ENCODE measurements at places on chromosomes 6 and 20.

GRCh38 chr6:24919056-24919892 is 16.5 kb downstream of the RIPOR2 start:
- DNase-seq: no peak

GRCh38 chr6:26659042-26659999 is at the start of gene ZNF322:
Gene ZNF322, minus strand, starts transcription at chr6:26659746. Its CDS starts 21,193 bp downstream, at chr6:26638553.
- DNase-seq: peak; percentile 95

- DNase-seq: peak; percentile 92
Measured at GRCh38 chr6:108578595-108579327, 18.0 kb downstream of the FOXO3 start.

DNA sequence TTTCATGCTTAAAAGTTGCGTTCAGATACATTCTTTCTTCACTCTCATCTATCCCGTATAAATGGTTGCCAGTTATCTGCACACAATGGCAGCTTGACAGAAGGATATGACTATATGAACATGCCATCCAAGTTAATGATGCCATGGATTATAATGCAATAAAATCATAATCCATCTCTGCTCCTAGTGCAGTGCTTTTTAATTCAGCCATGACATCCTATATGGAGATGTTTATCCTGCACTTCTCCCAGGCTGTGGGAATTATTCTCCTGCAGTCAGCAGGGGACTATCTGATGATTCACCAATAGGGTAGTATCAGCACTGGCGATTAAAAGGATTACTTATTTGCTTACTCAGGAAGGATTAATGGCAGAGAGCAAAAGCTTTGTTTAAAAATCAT is 273.8 kb downstream of the SAMD5 start:
- DNase-seq: peak; percentile 86

- DNase-seq: no peak
Measured at GRCh38 chr20:58695895-58696375, 3.3 kb downstream of the NPEPL1 start.

DNA sequence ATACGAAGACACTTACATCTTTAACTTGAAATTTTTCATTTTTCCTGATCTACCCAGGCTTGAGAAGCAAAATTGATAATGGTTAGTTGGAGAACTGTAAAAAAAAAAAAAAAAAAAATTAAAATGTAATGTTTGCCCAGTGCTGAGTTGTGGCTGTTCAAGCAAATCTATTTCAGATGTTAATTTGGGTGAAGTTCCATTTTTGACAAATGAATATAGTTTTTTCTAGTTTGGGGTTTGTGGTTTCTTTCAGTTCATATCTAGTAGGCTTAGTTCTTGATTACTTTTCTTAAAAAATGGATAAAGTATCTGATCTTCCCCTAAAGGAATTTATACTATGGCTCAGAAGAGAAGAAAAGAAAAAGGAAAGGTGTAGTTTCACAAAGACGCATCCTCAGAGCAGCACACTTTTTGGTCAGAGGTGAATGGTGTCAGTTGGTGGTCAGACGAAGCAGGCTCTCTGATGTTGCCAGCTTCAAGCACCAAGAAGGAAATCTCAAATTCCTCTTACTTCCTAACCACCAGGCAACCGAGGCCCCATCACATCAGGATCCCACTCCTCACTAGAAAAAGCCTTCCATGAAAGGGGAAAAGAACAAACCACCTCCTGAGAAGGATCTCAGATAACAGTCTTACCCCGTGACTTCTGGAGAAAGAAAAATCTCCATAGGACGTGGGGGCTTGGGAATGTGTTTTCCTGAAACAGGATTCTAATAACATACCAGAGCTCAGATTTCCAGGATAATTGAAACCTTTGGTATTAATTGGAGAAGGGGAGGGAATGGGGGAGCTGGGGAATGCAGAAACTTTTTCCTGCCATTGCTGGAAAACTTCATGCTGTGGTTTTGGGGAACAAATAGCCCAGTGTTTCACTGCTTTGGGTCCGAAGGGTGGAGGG is 396.2 kb downstream of the CD83 start:
- DNase-seq: no peak

DNA sequence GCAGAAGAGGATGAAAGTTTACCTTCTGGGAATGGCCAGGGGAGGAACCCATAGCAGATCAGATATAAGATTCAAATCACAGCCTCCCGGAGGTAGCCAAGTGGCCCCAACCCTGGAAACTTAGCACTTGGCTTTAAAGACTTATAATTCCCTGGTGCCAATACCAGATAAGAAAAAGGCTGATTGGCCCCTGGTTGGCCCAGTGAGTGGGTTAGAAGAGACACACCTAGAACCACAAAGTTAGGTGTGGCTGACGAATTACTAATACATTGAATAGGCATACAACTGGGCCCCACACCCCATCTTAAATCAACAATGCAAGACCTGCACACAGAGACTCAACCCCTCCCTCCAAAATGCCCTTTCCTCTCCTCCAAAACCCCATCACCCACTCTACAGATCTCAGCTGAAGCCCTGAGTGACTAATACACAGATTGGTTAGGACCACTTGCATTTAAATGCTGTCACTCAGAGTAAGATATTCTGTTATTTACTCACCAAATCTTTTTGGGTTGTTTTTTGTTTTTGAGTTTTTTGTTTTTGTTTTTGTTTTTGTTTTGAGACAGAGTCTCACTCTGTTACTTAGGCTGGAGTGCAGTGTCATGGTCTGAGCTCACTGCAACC is 315.4 kb upstream of the JARID2 start:
- DNase-seq: no peak

DNA sequence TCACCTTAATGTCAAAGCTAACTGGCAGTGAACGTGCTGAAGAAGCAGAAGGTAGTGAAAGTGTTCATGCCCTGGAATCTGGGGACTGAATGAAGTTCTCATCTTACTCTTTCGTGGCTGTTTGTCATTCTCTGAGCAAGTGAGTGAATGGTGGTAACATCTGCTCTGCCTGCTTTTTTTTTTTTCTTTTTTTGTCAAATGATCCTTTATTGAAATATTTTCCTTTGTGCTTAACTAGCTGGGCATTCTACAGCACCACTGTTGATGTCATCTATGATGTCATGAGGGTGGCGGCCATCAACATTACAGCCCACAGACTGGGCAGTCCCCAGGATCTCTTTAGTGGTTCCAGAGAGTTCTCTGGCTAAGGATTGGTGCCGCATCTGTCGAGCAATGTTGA is 65.2 kb downstream of the RIN2 start:
- DNase-seq: no peak

DNA sequence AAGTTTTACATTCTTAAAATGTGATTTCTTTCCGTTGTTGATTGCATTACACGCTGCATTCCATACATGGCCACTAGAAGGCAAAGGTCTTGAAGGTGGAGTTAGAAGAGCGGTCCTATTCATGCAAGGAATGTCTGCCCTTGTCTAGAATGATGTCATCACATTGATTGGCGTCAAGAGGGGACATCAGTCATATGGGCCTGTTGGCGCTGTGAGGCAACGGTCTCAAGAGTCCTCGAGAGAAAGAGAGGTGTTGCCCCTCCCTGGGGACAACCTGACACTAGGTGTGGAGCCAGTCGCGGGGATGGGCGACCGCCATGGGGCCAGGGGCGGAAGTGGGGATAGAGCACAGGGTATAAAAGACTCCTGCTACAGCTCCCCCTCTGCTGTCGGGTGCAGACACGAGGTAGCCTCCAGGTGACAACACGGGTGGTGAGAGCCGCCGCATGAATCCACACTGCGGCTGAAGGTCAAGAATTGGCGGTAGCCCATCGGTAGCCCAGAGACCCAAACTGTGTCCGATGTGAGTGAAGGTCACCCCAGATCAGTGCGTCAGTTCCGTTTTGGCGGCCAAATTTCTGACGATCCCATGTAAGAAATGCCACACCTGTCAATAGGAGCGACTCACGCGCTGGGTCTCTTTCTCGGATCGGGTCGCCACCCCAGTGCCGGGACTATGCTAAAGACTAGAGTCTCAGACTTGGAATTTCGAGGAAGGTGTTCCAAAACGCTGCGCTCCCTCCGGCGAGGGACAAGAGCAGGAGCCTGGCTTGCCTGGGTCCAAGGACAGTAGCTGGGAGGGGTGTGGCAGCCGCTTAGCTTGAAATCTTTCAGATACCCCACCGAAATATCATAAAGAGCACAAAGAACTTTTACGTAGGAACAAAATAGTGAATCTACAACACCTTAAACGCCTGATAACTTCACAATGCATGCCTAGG is 93.2 kb upstream of the ZNF184 start:
- no peak for DNase-seq

DNA sequence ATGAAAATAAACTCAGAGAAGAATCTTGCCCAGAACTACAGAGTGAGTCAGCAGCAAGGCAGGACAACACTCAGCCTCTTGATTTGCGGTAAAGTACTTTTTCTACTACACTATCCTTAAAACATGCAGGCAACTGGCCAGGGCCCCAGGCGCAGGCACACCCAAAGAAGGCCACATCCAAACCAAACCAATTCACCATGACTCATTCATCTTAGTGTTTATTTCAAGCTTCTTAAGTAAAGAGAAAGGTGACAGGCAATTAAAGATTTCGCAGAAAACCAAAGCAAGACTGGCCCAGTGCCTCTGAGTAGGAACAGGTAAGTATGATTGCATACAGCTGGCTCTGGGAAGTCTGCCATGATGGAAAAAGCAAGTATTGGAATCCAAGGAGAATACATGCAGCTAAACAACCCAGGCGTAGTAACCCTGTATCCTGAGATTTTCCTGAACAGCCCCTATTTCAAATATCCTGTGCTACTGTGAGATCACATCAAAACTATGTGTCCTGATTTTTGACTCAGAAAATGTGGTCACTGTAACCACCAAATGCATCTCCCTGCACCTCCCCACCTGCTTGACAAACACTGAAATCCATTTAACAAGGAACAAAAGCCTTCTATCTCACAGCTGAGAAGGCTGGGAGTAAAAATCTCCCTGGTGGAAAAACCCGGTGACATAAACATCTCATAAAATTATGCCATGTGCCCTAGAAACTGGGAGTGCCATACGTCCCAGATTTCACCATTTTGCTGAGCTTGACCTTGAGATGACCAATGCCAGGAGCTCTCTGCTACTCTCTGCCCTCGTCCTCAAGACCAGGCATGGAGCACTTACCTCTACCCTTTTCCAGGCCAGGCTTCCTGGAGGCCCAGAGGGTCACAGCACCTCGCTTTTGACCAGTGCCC is 12.4 kb downstream of the WFDC3 start:
- peak; percentile 99 for DNase-seq

- peak; percentile 45 for DNase-seq
Measured at GRCh38 chr6:135675862-135676261, 175.6 kb upstream of the PDE7B start.

DNA sequence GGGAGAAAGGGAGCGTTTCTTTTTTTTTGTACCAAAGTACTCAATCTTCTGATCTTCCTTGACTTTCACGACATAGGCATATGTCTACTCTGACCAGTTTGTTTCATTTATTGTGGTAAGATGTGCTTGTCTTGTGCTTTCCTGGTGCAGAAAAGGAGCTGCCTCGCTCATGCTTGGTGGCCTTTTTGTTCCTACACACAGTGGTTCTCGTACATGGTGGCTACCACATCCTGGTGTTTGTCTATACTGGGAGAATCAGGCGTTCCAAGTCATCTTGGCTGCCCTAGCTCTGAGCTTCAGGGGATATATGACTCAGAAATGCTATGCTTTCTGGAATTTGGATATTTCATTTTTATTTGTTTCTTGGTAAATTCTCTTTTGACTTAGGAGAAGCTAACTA is 31.8 kb downstream of the MYB start:
- DNase-seq: peak; percentile 74

- DNase-seq: no peak
Measured at GRCh38 chr6:36826520-36827227, 12.6 kb downstream of the CPNE5 start.

DNA sequence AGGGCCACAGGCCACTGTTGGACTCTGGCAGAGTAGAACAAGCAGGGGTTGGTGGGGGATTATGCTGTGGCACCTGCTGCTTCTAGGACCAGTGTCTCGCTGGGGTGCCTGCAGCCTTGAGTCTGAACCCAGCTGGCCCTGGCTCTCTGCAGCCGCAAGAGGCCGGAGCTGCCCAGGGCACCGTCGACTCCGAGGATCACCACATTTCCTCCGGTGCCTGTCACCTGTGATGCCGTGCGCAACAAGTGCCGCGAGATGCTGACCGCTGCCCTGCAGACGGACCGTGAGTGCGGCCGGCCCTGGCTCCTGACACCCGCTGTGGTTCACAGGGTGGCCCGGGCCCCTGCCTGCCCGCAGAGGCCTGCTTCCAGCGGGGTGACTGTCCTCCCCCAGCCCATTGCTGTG is 6.2 kb downstream of the TCEA2 start:
- DNase-seq: no peak

DNA sequence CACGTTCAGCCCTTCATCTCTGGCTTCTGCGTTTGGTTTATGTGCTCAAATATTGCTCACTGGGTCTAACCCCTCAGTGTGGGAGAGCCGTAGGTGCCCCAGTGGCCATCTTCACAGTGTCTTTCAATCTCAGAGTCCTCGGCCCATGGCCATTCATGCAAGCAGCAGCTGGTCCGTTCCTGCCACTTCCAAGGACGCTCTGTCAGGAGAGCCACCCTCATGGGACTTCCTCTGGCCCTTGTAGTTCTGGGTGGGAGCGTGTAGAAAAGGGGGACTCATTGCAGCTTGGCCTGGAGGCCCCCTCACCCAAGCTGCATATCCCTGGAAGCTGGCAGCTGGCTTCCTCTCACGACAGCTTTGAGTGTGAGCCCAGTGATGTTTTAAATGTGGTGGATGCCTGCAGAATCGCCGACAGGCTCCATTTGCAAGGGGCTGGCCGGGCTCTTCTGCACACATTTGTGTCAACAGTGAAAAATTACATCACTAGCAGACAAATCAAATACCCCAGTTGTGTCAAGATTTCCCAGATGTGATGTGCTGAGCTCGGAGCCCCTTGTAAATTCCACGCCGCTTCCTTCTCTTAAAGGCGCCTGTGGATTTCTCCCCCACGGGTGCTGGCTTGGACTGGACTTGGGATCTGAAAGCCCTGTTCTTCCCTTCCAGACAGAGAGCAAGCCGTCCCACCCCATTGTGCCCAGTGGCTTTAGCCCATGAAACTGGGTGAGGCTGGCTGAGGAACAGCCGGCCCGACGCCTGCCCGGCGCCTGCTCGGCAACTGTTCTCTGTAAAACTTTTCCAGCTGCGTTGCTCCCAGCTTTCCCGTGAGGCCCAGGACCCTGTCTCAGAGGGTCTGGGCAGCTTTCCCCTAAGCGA is 360.1 kb downstream of the TAF4 start:
- no peak for DNase-seq

- peak; percentile 2 for DNase-seq
Measured at GRCh38 chr6:63975699-63976098, 340.1 kb downstream of the PHF3 start.

GRCh38 chr6:162708971-162709370 is 18.6 kb downstream of the PRKN start:
- no peak for DNase-seq

DNA sequence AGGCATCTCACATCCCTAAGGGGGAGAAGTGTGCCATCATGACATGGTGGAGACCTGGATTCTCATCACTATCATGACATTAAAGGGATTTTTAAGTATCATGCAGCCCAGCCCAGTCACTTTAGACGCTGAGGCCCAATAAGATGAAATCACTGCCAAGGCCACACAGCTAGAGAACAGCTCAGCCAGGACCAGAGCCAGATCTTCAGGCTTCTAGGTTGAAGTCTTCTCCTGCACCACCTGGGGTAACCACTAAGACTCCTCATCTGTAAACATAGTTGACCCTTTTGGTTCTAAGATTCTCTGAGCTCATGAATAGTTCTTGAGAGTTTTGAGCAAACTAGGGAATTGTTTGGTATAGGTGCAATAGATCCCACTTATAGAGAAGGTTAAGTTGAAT is 125.1 kb downstream of the TCP11 start:
- peak; percentile 43 for DNase-seq
